ENCODE measurements at places on chromosomes 2 and 18.
A peak's percentile ranks its signal among the peaks of the same experiment; 100 is the strongest.

DNA sequence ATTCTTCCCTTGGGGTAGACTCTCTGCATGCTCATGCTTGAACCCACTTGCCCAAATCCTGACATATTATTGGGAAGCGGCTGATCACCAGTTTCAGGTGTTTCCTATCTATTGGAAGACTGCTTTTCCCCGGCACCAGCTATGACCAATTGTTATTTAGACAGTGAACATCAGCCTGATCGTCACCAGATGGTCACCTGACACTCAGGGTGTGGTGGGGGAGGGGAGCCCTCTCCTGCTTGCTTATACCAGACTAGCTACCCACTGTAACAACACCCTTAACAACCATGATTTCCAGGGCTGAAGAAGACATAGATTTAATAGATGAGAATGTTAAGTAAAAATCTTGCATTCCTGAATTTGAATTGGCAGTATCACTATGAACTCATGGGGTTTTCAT lies 44.3 kb downstream of the RBM43 start:
- DNase-seq = no peak

DNA sequence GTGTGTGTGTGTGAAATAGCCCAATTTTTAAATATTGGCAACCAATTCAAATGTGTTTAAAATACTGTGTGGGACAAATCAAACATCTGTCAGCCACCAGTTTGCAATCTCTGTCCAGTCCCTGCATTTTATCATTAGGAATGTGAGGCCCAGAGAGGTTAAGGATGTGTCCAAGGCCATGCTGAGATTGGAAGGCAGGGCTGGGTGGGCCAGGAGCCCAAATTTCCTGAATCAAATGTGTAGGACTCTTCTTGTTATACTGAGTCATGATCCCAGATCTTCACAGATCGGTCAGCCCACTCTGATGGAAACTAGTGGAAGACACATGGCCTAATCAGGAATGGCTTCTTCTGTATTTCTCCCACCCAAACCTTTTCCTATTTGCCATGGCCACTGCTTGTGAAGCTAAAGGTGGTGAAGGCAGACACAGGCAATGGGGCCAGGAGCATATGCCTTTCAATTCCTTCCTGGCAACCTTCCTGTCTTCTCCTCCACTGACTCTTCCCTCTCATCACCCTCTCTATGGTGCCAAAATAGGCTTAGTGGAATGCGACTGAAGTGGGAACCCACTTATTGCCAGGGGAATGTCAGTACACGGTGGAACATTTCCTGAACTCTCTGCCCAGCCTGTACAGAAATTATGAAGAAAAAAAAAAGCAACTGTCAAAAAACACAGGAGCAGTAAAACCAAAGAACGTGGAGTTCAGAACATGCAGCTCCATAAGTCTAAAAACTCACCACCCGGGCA lies 35.5 kb downstream of the ZEB2 start:
- DNase-seq = no peak

- no peak for DNase-seq
Observed at GRCh38 chr2:7795778-7796563, 878.8 kb downstream of the RNF144A start.

GRCh38 chr2:38269421-38269820 lies 107.7 kb downstream of the ATL2 start:
- no peak for DNase-seq

DNA sequence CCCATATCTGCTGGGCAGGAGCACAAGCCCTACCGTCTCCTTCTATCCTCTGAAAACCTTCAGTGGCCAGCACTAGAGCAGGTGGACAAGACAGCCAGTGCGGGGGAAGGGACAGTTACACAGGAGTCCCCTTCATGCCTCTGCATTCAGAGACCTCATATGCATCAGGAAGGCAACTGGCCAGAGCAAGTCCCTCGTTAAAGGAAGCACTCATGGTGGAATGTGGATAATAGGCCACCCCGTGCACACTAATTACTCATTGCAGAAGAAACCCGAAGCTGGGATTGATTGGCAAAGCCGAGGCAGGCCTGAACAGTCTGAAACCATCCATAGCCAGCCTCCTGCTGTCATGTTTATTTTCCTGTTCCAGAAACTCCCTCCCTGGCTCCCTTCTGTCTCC lies 11.2 kb downstream of the KIAA2012 start:
- DNase-seq = peak; percentile 76

DNA sequence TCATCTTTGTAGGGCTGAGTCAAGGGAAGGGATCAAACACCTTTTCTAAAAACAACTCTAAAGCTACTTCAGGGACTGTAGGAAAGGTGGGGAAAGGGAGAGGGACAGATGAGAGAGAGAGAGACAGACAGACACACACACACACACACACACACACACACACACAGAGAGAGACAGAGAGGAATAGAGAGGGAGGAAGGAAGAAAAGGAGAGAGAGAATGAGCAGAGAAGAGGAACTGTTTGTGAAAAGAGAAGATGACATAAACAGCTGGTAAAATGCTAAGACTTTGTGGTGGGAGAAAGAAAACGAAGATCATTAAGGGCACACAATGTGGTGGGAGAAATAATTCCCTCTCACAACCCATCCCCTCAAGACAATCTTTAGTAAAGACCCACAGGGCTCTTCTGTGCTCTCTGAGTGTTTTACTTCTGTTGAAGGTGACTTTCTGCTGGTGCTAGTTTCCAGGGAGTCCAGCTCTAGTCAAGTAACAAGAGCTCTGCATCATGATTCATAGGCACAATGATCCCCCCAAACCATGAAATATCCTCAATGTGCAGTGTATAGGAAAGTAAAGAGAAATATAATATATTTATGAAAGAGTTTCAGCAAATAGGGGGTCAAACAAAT lies 77.2 kb upstream of the STK17B start:
- no peak for DNase-seq

DNA sequence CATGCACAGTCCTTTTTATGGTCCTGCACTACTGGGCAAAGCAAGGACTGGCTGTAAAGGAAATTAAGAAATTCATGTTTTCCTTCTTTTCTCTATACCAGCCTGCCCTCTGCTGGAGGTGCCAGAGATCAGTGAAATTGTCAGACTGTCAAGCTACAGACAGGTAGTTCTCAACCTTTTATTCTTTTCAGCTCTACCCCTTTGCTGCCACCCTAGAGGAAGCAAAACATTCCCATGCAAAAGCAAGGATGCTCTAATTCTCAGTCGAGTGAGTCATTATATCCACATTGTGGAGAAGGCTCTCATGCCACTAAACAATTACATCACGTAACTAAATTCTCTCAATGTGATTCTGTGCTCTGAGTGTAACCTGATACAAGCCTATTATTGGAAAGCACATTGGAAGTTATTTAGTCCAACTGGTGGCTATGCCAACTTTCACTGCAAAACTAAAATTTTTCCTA lies 25.0 kb upstream of the RAPGEF4 start:
- peak; percentile 92 for DNase-seq

DNA sequence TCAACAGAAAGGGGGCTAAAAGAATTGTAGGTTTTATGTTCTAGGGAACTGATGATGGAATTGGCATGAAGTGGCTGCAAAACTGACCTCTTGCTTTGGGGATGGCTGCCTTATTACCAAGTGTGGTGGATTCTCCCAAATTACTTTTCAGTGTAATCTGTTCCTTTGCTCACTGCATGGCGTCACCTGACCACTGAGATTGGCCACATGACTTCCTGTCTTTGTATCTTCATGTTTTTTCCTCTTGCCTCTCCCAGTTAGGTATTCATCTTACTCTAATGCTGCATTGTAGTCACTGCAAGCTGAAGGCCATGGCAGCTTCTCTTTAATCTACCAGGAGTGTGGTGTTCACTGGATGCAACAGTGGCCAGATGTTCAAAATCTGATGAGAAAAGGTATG lies 257.7 kb upstream of the TNP1 start:
- DNase-seq = no peak

DNA sequence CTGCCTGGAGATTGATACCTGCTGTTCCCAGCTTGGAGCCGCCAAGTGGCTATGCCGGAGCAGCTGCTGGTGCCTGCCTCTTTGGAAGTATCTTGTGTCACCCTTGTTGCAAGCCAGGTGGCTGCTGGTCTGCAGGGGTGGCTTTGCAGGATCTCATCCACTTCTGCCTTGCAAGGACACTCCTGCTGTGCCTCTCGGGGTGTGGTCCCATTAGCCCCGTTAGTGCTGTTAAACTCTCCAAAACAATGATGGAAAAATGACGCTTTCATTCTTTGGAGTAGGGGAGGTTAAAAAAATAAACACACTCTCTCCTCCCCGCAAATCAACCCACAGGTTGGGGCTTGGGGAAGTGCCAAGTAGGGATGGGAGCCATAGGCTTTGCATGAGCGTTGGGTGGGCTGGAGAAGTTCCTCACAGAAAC lies 352.8 kb downstream of the RNF144A start:
- DNase-seq = no peak

All from osteoblast (primary cell).